ENCODE measurements at places on chromosomes 7 and 10.

DNA sequence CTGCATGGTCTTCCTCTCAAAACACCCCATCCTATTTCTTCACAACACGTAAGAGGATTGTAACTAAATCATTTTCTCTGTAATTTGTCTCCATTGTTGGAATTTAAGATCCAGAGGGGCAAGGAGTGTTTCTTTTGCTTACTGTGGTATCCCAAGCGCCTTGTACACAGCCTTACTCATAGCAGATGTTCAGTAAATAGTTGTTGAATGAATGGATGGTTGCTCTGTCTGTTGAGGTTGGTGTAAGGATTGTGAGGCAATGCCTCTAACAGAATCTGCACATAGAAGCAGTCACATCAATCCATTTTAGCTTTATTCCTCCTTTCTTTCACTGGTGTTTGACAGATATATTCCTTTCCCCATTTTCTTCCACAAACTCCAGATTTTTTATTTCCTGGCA lies 90.1 kb downstream of the ZNF365 start:
- DNase-seq: no peak

GRCh38 chr7:29749701-29750321 lies 56.5 kb upstream of the WIPF3 start:
- DNase-seq: no peak

- DNase-seq: no peak
Observed at GRCh38 chr7:52956379-52956915, 79.0 kb upstream of the POM121L12 start.

GRCh38 chr7:144452064-144452463 lies 48.6 kb upstream of the NOBOX start:
- no peak for DNase-seq
